ENCODE measurements at places on chromosomes 3 and 15. TPM values are rescaled to one million over a fixed set of nuclear protein-coding genes. Genes with fewer than 3 reads are reported as not detected.

The PLSCR4 gene
- 101 TPM for total RNA-seq

The CFAP100 gene
- total RNA-seq, result not detected

The HDGFL3 gene
- 42.7 TPM for total RNA-seq

The INKA1 gene
- not detected for total RNA-seq

The NDN gene
- total RNA-seq, result 43.3 TPM

The SLC12A1 gene
- not detected for total RNA-seq

The RTP1 gene
- not detected for total RNA-seq

The UROC1 gene
- not detected for total RNA-seq

The ALDH1A3 gene
- 1,090 TPM for total RNA-seq

The PLA2G4E gene
- total RNA-seq, result not detected

The HIGD2B gene
- total RNA-seq, result not detected

The PLA1A gene
- not detected for total RNA-seq

The AADAC gene
- total RNA-seq, result not detected

The KCNMB2 gene
- total RNA-seq, result not detected

The IMPDH2 gene
- total RNA-seq, result 304 TPM

The CHST2 gene
- total RNA-seq, result 0.36 TPM

The MME gene
- 0.47 TPM for total RNA-seq

The PLSCR2 gene
- total RNA-seq, result not detected

The MUC13 gene
- not detected for total RNA-seq

The IQCF2 gene
- total RNA-seq, result not detected

The NUSAP1 gene
- total RNA-seq, result 169 TPM

The GOLGA8N gene
- total RNA-seq, result 0.69 TPM

The MESP2 gene
- total RNA-seq, result not detected

The EIF2B5 gene
- total RNA-seq, result 50.5 TPM

The CIDEC gene
- not detected for total RNA-seq

The SLC12A8 gene
- total RNA-seq, result 52.7 TPM

The CACNA2D2 gene
- not detected for total RNA-seq

The PIF1 gene
- 8.5 TPM for total RNA-seq

The MUC4 gene
- not detected for total RNA-seq

The EXOSC7 gene
- 44.3 TPM for total RNA-seq

The LARP6 gene
- 62.8 TPM for total RNA-seq

The MCF2L2 gene
- total RNA-seq, result not detected

The CD86 gene
- total RNA-seq, result not detected

The P2RY1 gene
- total RNA-seq, result not detected

The SERINC4 gene
- not detected for total RNA-seq

The PDZRN3 gene
- total RNA-seq, result 19.2 TPM

The FRMD5 gene
- 13.8 TPM for total RNA-seq

The KLHL6 gene
- not detected for total RNA-seq

The C3orf20 gene
- 0.03 TPM for total RNA-seq

The EBLN2 gene
- 0.79 TPM for total RNA-seq

The ILDR1 gene
- not detected for total RNA-seq

The SYNM gene
- total RNA-seq, result 7.4 TPM

The TBC1D2B gene
- 30.6 TPM for total RNA-seq

The TNIK gene
- total RNA-seq, result 0.07 TPM

The TICRR gene
- 4.0 TPM for total RNA-seq

The SLC22A14 gene
- total RNA-seq, result not detected

The SPESP1 gene
- total RNA-seq, result not detected

The FLNB gene
- total RNA-seq, result 128 TPM

The GOLGA8T gene
- not detected for total RNA-seq

The MUC20 gene
- not detected for total RNA-seq

The SPSB4 gene
- 0.23 TPM for total RNA-seq

The SLC28A2 gene
- not detected for total RNA-seq

The CLDN11 gene
- 28.7 TPM for total RNA-seq

The PDE12 gene
- total RNA-seq, result 8.8 TPM

The GMPPB gene
- total RNA-seq, result 16.8 TPM

The OIP5 gene
- total RNA-seq, result 27.5 TPM

The GOLGA6L7 gene
- total RNA-seq, result not detected
